GM13977 (cell line): ENCODE measurements at places on chromosomes 11 and 22.

DNA sequence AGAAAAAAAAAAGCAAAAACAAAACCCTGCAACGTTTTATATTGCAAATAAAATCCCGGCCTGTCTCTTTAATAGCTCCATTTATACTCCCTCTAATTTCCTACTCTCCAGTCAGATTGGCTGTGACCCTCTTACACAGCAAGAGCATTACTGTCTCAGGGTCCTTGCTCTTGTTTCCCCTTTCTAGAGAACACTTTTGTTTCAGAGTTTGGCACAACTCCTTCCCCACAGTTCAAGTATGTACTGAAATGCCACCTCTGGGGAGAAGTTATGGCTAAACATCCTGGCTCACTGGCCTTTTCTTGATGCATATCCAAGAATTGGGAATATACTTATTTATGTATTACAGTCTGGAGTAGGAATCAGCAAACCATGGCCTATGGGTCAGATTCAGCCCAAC lies 2.6 kb downstream of the CASP12 start:
- DNase-seq = no peak

DNA sequence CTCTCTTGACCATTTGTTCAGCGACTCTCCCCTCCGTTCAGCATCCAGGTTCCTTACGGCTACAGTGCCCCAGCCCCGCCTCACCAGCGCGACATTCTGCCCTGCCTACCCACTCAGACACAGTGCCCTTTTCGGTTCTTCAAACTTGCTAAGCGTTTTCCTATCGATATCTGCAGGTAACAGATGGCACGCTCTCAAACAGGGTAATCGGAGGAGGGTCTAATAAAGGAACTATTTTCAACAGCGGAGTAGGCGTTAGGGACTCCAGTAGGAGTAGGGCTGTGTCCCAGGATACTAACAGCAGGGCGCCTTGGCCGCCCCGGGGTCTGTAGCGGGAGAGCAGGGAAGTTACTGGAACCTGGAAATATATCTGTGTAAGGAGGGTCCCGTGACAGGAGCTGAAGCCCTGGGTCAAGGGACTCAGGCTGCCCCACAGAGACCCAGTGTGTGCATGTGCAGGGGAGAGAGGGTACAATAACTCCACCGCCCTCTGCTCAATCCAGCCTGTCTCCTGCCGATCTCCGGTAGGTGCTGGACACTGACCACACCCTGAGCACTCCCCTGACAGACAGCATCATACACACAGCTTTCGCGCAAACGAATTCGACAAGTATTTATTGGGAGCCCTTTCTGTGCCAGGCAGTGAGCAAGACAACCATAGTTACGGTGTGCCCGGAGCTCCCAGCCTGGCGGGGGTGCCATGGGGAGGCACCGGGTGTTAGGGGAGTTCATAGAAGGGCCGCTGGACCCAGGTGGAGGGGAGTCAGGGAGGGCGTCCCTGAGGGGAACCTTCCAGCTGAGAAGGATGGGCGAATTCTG lies 2.1 kb downstream of the KLHL35 start:
- DNase-seq = no peak

DNA sequence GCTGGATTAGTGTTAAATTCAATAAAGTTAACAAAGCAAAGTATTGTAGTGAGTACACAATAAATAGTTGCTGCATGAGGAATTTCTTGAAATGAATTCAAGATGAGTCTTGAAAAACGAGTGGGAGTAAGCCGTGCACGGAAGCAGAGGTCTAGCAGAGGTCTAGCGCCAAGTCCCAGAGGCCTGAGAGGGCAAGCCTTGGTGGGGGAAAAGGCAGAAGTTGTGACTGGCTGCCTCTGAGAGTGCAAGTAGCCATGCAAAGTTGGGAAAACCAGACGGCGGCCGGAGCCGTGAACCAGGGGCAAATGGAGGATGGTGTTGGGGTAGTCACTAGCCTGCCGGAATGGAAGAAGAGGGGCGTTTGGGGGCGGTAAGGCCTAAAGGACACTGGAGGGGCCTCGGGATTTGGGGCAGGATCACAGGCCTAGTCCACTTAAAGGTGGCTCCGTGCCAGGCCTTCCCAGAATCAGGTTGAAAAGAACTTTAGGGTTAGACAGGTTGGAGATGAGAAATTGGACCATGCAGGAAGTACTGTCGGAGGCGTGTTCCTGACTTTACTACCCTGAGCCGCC lies 379 bp upstream of the SLC3A2 start:
- peak; percentile 67 for DNase-seq

DNA sequence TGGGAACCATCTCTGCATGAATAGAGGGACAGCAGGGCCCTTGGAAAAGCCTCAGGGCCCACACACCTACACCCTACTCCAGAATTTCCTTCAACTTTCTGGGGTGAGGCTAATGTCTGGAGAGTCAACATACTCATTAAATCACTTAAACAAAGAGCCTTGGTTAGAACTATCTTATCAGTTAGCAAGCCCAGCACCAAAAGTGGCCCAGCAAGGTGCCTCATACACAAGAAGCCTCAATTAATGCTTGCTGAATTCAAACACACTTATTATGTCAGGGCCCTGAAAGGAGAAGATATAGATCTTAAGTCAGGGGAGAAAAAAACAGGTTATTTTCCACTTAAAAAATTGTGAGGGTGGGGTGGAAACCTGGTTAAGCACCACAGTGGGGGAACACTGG lies 61.4 kb downstream of the C11orf58 start:
- no peak for DNase-seq

- no peak for DNase-seq
These were observed 4.2 kb upstream of the SLCO2B1 start for GRCh38 chr11:75146711-75147110.

DNA sequence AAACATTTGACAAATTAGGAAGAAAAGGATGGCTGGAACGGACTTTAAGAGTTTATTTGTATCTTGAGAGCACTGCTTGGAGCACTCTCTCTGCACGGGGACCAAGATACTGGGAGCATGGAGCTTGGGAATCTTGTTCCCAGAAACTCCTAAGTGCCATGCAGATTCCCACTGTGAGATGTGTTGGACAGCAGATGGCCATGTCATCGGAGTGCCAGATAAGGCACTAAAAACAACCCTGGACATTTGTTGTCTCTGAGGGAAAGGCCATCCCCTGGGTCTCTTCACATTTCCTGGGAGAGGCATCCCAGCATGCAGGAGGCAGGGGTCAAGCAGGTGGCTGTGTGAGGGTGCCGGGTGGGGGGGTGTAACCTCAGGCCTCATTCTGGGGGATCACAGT lies 2.9 kb downstream of the KIRREL3 start:
- no peak for DNase-seq

DNA sequence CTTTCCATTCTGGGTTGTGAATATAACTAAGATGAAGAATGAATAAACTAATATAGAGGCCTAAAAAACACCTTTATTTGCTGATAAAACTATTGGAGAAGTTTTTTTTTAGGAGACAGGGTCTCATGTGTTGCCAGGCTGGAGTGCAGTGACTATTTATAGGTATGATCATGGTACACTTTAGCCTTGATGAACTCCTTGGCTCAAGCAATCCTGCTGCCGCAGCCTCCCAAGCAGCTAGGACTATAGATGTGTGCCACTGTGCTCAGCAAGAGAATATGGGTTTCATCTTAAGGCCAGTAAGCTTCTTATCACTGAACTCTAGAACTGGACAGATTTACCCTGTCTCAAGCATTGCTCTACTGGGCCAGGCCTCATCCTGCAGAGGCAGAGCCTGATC lies 26.6 kb downstream of the CCDC90B start:
- DNase-seq = no peak

- DNase-seq = no peak
These were observed 124.6 kb upstream of the BLID start for GRCh38 chr11:122240638-122241037.
